Psoas muscle (tissue), 8 donors: ENCODE measurements at places on chromosomes 5 and 9. TPM values are rescaled to one million over a fixed set of nuclear protein-coding genes. Genes with fewer than 3 reads are reported as not detected.

Gene CERCAM
- 2.7 TPM for total RNA-seq

Gene MYOZ3
- total RNA-seq: 29.7 TPM

Gene NUTM2G
- total RNA-seq: not detected

Gene SURF1
- total RNA-seq: 36.4 TPM

Gene GLRA1
- not detected for total RNA-seq

Gene GABRP
- not detected for total RNA-seq

Gene DOLPP1
- 4.2 TPM for total RNA-seq

Gene FRMPD1
- total RNA-seq: 2.9 TPM

Gene ZBED3
- 3.8 TPM for total RNA-seq

Gene DNM1
- 1.2 TPM for total RNA-seq

Gene IFNA21
- total RNA-seq: not detected

Gene IL33
- 11.5 TPM for total RNA-seq

Gene HAPLN1
- not detected for total RNA-seq

Gene EIF4EBP3
- 36.2 TPM for total RNA-seq

Gene PPP3R2
- not detected for total RNA-seq

Gene HSPB3
- total RNA-seq: 162 TPM

Gene RIOK2
- total RNA-seq: 20.3 TPM

Gene DPM2
- total RNA-seq: 17.4 TPM

Gene EGFLAM
- total RNA-seq: 35.3 TPM

Gene CDK7
- total RNA-seq: 33.4 TPM

Gene HTR4
- 0.46 TPM for total RNA-seq

Gene NUTM2F
- total RNA-seq: not detected

Gene RETREG1
- 203 TPM for total RNA-seq

Gene ATP6V1G1
- total RNA-seq: 60.9 TPM

Gene EPB41L4A
- total RNA-seq: 7.2 TPM

Gene SLC45A2
- 0.24 TPM for total RNA-seq

Gene IFNA6
- total RNA-seq: not detected

Gene PHF24
- total RNA-seq: 0.04 TPM

Gene C1QTNF2
- 0.30 TPM for total RNA-seq

Gene DBH
- 0.30 TPM for total RNA-seq

Gene MEGF10
- total RNA-seq: 10.2 TPM

Gene NKD2
- not detected for total RNA-seq

Gene ZBTB34
- total RNA-seq: 7.3 TPM

Gene PAPPA
- 0.61 TPM for total RNA-seq

Gene ZDHHC11
- total RNA-seq: 1.8 TPM

Gene ZNF366
- total RNA-seq: 3.9 TPM

Gene TMEM171
- 0.59 TPM for total RNA-seq

Gene SEMA5A
- 0.66 TPM for total RNA-seq

Gene SOHLH1
- not detected for total RNA-seq

Gene FAM78A
- 11.9 TPM for total RNA-seq

Gene RLN2
- total RNA-seq: not detected

Gene TSSK1B
- total RNA-seq: not detected

Gene CATSPER3
- total RNA-seq: 1.8 TPM

Gene GRXCR2
- total RNA-seq: not detected

Gene TIMD4
- total RNA-seq: 0.21 TPM

Gene VLDLR
- total RNA-seq: 28.6 TPM

Gene DIRAS2
- total RNA-seq: not detected

Gene LCN15
- 0.22 TPM for total RNA-seq

Gene ZNF608
- total RNA-seq: 11.7 TPM

Gene EQTN
- not detected for total RNA-seq

Gene PFN3
- not detected for total RNA-seq

Gene TXNDC8
- not detected for total RNA-seq

Gene KIF20A
- not detected for total RNA-seq
